RCC 7860 (cell line): ENCODE measurements at places on chromosomes 13 and 19.

DNA sequence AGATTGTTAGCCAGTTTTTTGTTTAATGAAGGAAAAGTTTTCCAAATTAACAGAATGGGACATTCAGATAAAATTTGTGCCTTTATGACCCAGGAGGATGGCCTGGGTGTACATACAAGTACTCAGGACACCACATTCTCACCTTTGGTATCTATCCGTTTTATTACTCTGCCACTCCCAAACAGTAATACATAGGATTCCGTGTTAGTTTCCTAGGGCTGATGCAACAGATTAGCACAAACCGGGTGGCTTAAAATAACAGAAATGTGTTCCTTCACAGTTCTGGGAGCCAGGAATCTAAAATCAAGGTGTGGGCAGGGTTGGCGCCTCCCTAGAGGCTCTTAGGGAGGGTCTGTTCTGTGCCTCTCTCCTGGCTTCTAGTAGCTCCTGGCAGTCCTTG is 129.9 kb downstream of the GGACT start:
- no peak for DNase-seq

DNA sequence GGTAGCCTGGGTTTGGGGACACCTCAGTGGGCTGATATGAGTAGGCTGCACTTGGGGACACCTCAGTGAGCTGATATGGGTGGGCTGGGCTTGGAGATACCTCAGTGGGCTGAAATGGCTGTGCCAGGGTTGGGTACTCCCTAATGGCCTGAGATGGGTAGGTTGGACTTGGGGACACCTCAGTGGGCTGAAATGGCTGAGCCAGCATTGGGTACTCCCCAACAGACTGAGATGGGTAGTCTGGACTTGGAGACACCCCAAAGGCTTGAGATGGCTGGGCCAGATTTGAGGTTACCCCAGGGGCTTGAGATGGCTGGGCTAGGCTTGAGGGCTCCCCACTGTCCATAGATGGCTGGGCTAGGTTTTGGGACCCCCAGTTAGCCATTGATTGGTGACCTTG is 12.1 kb downstream of the IQCN start:
- no peak for DNase-seq

GRCh38 chr13:20411638-20412342 is 113.9 kb downstream of the CRYL1 start:
- DNase-seq, result no peak

DNA sequence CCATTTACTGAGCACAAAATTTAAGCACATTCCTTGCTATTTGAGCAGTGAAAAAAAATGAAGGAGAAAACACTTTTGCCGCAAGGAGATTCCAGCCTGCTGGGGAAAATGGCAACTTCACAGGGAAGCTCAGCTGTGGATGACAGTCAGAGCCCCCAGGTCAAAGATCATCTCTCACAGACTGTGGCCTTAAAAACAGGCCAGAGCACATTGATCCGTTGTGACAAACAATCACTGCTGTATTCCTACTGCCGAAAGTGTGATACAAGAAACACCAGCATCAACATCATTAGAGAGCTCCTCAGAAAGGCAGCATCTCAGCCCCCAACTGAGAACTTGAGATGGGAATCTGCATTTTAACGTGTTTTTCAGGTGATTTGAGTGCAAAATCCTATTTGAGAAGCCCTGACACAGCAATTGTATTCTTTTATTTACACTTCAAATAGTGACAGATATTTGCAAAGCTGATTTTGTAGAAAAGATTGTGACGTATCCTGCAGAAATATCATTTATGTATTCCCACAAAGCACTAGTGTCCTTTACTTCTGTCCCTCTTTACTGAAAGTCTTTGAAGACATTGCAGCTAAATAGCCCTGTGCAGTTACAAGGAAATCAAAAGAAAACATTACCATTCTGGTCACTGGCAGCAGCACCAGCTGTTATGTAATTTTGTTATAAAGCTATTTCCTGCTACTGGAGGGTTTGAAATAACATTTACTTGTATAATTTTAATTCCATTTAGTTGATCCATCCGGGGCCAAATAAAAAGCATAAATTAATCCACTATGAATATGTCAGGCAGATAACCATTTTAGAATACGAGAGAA is 652.0 kb downstream of the LIG4 start:
- DNase-seq, result no peak

GRCh38 chr19:2337329-2337707 is 8.8 kb downstream of the SPPL2B start:
- no peak for DNase-seq

GRCh38 chr19:34481861-34482379 is 362 bp downstream of the WTIP start:
- DNase-seq, result no peak

GRCh38 chr19:32373585-32374295 is 28.3 kb downstream of the ZNF507 start:
- DNase-seq, result peak; percentile 99

DNA sequence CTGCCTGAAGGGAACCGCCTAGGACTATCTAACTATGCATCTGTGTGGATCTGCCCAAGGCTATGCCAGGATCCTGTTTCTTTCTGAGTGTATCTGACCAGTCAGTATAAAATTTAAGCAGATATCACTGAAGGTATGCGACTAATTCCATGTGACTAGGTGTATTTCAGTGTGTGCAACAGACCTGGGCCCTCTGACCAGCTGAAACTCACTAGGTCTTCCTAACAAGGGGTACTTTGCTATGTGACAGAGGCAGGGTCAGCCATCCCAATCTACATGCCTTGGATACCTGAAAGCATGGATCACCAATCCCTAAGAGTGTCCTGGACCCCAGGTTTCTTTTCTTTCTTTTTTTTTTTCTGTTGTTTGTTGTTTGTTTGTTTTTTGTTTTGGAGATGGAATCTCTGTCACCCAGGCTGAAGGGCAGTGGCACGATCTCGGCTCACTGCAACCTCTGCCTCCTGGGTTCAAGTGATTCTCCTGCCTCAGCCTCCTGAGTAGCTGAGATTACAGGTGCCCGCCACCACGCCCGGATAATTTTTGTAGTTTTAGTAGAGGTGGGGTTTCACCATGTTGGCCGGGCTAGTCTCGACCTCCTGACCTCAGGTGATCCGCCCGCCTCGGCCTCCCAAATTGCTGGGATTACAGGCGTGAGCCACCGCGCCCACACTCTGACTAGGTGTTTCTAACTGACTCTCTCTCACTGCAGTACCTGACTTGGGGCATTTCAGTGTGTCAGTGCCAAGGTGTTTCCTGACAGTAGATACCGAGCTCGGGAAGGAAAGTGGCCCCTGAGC is 43.5 kb downstream of the FCGBP start:
- DNase-seq, result no peak

GRCh38 chr19:32475141-32476031 is 69.8 kb downstream of the DPY19L3 start:
- DNase-seq, result no peak

GRCh38 chr13:69264362-69265334 is 843.0 kb upstream of the ATXN8OS start:
- no peak for DNase-seq

- DNase-seq, result peak; percentile 93
These were observed 3.4 kb upstream of the EMP3 start for GRCh38 chr19:48321622-48322591.

DNA sequence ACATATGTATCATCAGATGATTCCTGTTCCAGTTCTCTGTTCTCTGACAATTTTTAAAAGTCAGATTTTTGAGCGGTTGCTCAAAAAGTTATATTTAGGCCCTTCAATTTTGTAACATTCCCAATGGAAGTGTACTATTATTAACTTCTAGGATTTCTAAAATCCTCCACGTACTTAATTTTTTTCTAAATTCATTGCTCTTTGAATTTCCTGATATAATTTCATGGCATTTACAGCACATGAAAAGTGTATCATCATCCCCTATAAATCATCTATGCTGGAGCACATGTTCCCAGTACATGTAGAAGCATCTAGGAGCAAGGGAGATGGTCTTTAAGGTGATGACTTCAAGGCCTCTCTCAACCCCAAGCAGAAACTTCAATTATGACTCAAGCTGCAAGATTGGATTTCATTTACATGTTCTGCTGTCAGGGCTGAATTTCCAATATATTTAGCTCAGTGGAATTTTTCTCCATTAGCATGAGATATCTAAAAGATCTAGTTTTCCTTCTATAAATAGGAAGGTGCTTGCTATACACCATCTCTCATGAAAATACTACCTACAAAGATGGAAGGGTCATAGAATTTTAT is 392.8 kb upstream of the MIR17HG start:
- DNase-seq, result no peak

DNA sequence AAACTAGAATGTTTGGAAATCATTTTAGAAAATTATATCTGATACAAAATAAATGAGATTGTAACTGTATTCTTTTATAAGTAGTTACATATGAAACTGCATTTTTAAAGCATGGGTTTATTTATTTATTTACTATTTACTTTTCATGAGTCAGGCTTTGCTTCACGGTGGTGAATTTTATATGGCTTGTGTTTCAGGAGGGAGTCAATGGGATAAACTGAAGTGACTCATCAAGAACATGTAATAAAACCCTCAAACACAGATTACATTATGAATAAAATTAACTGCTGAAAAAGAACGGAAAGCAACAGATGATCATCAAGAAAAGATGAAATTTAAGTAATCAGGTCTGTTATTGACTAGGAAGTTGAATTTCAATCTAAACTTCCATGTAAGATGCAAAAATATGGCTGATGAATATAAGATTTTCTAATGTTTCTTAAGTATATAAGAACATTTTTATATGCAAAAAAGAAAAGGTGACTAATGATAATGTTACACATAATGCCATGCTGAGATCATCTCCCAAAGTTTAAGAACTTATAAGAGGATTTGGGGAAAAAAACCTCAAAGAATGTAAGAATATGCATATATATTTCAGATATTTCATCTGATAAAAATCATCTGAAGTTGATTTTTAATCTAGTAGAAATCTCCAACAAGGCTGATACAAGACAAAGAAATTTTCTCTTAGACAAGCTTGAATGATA is 383.6 kb downstream of the SLITRK1 start:
- no peak for DNase-seq

DNA sequence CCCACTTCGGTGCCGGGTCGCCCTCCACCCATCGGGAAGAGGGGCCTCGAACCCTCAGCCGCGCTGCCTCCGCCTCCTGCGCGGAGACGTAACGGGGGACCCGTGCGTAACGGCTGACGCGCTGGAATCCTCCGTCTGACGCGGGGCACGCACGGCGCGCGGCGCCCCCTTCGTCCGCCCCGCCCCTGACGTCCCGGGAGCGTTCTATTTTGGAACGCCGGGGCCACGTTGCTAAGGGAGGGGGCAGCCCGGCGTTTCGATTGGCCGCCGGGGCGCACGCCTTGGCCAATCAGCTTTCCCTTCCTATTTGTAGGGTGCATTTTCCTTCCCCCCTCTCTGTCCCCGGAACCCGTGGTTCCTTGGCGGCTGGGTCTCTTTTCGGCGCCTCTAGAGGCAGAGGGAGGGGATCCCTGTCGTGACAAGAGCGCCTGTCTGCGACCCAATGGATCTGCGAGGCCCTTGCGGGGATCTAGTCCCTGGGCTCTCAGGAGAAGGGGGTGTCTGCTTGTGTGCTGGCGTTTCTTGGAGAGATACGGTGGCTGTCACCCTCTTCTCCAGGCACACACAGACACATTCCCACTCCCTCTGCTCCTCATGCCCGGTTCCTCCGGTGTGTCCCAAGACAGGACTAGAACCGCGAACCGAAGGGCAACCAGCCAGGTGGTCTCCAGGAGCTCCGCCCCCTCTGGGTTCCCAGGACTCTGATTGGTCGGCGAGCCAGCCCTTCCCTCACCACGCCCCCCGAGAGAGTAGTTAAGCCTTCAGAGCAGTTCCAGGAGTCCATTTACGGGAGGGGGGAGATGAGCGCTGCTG is 1.5 kb downstream of the FOSB start:
- peak; percentile 71 for DNase-seq

DNA sequence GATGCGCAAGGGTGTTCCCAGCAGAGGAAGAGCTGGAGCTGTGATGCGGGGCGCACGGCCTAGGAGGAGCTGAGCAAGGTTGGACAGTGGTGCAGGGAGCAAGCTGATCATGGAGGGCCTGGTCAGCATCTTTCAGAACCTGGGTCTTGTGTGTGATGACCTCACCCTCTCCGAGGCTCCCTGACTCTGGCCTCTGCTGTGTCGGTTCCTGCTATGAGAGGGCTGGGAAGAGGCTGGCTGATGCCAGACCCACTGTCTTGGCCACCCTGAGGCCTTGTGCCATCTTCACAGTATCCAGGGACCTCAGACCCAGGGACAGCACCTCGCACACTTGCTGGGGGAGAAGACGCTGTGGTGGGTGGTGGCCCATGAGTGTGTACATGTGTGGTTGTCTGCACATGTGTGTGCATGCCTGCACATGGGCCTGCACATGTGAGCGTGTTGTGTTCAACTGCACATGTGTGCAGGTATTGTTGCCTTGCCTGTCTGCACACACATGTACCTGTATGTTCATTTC is 16.5 kb upstream of the C13orf46 start:
- no peak for DNase-seq
